ENCODE measurements at places on chromosomes 5 and 9. TPM values are rescaled to one million over a fixed set of nuclear protein-coding genes. Genes with fewer than 3 reads are reported as not detected.

The GABRA1 gene
- total RNA-seq, result not detected

The ANKRD34B gene
- not detected for total RNA-seq

The TMEM232 gene
- 1.7 TPM for total RNA-seq

The C9 gene
- total RNA-seq, result not detected

The NKD2 gene
- 3.7 TPM for total RNA-seq

The SOHLH1 gene
- not detected for total RNA-seq

The CANX gene
- 428 TPM for total RNA-seq

The ANKRD31 gene
- 0.18 TPM for total RNA-seq

The PROB1 gene
- 5.5 TPM for total RNA-seq

The NR4A3 gene
- 3.0 TPM for total RNA-seq

The TMEFF1 gene
- 0.18 TPM for total RNA-seq

The SLC6A3 gene
- not detected for total RNA-seq

The ENHO gene
- total RNA-seq, result not detected

The LCP2 gene
- total RNA-seq, result 304 TPM

The FAM81B gene
- not detected for total RNA-seq

The IL31RA gene
- total RNA-seq, result 0.15 TPM

The KCNMB1 gene
- not detected for total RNA-seq

The LAMC3 gene
- total RNA-seq, result not detected

The HTR4 gene
- total RNA-seq, result not detected

The KCNT1 gene
- not detected for total RNA-seq

The SCGB3A1 gene
- not detected for total RNA-seq

The PCDHGB6 gene
- not detected for total RNA-seq

The CDH6 gene
- total RNA-seq, result not detected

The C5orf63 gene
- 6.6 TPM for total RNA-seq

The KCTD16 gene
- not detected for total RNA-seq

The CD180 gene
- total RNA-seq, result 0.75 TPM

The GARIN3 gene
- total RNA-seq, result not detected

The EIF4E1B gene
- not detected for total RNA-seq
